ENCODE measurements at places on chromosomes 6 and 20. TPM values are rescaled to one million over a fixed set of nuclear protein-coding genes. Genes with fewer than 3 reads are reported as not detected.

GRCh38 chr6:16854986-16855385, 93.7 kb upstream of the ATXN1 start:
- no peak for DNase-seq

- no peak for DNase-seq
Observed at GRCh38 chr6:107601406-107601805, 111.5 kb downstream of the SOBP start.

FAM209B gene
- not detected for total RNA-seq

STMND1 gene
- total RNA-seq = not detected

GRCh38 chr6:10578723-10579122, 57.6 kb downstream of the GCNT2 start:
- DNase-seq = no peak

GRCh38 chr6:27672113-27672799, 199.4 kb upstream of the ZNF184 start:
- no peak for DNase-seq

- no peak for DNase-seq
Observed at GRCh38 chr6:147262946-147263345, 58.7 kb downstream of the STXBP5 start.

GRCh38 chr6:100281471-100281901, 183.2 kb downstream of the SIM1 start:
- DNase-seq = peak; percentile 14

CCM2L gene
- 9.2 TPM for total RNA-seq

DNA sequence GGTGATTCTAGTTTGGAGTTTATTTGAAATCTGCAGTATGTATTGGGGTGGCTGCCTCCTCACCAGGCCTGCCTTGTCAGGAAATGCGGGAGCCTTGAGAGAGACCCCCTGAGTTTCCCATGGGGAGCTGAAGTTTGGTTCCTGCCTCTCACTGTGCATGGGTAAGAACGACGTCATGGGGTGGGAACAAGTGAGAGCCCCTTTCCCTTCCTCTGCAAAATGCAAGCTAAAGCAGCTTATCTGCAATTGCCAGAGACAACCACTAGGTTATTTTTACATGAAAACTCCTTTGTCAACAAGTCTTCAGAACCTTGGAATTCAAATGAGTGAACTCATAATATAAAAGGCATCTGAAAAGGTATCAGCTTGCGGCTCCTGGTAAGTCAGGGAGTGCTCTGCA, 58.4 kb downstream of the TMEM170B start:
- no peak for DNase-seq

DNA sequence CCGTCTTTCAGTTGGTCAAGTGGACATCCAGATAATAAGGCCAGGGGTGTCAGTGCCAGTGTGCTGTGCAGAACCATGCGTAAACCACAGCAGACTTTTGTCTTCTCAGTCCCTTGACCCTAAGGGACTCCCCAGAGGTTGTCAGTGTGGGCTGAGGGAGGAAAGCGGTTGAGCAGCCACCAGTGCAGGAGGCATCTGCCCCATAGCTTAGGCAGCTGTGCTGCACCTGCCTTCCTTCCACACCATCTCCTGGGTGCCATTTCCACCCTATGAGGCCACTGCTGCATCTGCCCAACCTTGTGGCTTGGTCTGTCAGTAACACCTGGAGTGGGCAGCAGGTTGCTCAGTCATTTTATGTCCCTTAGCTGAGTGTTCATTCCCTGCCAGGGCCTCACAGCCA, 26.0 kb downstream of the PRPF6 start:
- DNase-seq = no peak

DNA sequence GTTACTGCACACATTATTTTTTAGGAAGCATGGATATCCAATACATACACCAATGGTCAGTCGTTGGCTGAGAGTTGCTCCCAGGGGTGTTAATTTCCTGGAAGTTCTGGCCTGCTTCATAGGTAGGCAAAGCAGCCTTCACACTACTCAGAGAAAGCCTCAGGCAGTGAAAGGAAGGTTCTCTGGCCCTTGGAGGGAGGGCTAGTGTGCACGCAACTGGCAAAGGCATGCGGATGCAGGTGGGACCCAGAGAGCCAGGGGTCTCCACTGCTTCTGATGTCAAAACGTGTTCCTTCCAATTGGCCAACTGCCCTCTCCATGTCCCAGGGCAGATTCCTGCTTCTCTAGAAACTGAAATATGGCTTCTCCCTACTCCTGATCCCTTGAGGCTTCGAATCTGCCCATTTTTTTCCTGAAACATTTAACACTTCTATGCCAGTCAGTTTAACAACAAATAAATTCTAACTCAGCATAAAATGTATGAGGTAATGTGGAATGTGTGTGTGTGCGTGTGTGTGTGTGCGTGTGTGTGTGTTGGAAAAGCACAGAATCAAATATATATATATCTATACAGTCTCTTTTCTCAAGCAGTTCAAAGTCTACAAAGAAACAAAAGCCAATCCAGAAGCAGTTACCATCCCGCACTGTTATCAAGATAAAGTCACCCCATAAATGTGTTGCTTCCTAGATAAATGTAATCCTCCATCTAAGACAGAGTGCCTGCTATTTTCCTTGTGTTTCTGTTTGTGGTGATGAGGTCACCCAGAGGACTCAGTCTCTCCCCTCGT, 94.0 kb upstream of the HIVEP1 start:
- DNase-seq = no peak

ID1 gene
- 99.2 TPM for total RNA-seq

OR2B6 gene
- total RNA-seq = not detected

DNA sequence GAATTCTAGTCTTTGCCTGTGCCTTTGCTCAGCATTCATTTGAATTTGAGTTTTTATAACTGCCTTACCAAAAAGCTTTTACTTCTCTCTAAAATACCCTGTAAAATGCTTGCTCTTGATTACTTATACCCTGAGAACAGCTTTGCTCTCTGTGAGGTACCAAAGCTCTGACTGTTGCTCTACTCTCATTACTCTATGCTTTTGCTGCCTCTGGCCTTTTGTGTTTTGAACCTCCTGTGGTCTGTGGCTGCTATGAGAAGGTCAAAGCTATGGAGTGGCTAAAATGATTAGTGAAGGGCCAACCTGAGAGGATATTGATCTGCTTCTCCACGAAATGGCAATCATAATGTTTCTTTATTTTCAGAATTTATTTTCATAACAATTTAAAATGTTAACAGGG, 375.6 kb upstream of the IMPG1 start:
- no peak for DNase-seq

ZNF184 gene
- 4.1 TPM for total RNA-seq

- no peak for DNase-seq
Observed at GRCh38 chr20:44805979-44806620, 4.2 kb downstream of the RIMS4 start.

- DNase-seq = no peak
Observed at GRCh38 chr20:61770113-61770585, 295.5 kb downstream of the TAF4 start.
